ENCODE measurements at places on chromosomes 11 and 22.

- DNase-seq, result no peak
Measured at GRCh38 chr11:128357073-128357472, 230.3 kb downstream of the ETS1 start.

GRCh38 chr11:128210148-128210940 is 377.0 kb downstream of the ETS1 start:
- no peak for DNase-seq

- no peak for DNase-seq
Measured at GRCh38 chr22:44491269-44492035, 6.6 kb downstream of the RTL6 start.

DNA sequence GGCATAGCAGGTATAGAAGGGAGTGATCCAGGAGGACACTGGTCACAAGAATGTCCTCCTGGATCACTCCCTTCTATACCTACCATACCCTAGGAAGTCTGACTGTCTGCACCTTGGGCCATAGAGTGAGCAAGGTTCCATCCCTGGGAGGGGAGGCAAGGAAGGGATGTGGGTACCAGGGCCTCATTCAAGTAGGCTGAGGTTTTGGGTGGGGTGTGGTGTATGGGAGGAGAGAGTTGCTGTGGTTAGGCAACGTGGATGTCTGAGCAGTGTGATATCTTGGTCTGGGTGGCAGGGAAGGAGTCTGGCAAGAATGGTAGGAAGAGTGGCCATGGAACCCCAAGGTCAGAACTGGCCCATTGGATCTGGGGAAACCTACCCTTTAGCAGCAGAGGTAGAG is 13.2 kb downstream of the PPFIBP2 start:
- DNase-seq, result no peak

GRCh38 chr11:36088266-36088972 is 144.6 kb downstream of the LDLRAD3 start:
- no peak for DNase-seq

DNA sequence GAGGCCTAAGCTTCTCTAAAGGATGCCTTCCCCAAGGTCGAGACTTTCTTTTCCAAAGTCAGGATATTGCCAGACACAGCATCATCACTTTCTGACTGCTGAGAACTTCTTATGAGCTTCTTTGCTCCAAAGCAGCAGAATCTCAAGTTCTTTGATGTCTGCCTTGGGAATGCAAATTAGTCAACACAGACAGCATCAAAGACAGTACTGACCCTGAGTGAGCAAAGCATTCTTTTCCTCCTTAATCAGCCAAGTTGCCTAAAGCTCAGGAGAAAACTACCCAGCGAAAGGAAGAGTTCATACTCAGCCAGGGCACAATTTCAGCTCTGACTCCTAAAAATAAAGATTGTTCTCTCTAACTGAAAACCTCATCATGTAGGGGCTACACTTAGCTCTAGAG is 98.0 kb downstream of the SLC36A4 start:
- no peak for DNase-seq

GRCh38 chr11:24267014-24267413 is 229.8 kb upstream of the LUZP2 start:
- DNase-seq, result no peak

DNA sequence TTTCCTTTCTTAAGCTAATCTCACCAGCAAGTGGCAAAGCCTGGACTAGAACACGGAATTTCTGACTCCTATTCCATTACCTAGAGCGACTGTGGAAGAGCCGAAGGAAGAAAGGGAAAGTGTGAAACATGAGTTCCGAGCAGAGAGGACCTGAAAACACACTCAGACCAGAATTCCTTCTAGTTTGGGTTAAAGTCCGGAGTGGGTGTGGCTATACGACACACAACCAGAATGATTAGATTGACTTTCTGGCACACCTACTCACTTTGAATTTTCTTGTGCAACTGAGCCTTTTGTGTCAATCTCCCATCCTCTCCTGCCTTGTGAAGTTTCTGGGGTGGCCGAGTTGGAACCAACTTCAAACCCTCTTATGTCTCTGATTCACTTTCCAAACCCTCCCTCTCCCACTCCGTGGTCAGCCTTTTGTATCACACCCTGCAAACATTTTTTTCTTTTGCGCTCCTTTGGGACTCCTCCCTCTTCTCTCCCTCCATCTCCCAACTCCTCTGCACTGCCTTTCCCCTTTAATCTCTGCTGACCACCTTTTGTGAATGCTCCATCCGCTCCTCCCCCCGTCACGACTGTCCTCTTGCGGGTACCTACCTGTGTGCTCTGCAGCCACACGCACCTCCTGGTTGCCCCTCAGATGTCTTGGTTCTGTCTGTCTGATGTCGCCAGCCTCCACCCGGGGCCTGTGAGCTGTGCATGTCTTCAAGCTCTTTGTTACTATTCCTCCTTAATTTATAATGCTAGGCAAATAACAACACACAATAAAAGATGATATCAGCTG is 86.3 kb upstream of the BLID start:
- no peak for DNase-seq

- peak; percentile 77 for DNase-seq
Measured at GRCh38 chr22:37484480-37485394, 1.4 kb downstream of the MFNG start.

DNA sequence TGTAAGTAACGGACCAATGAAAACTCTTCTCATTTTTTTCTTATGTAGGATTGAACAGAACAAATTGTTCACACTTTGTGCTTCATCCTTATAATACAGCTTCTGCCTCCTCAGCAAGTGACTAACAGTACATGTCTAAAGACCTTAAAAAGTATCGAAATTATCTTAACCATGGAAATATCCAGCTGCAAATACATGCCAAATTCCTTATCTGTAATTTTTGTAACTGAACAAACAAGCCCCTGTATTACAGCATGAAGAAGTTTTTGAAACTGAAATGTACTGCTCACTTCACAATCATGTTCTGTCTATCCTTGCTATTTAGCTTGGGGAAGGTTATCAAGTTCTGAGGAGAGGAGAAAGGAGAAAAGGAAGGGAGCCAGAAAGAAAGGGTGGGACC is 20.4 kb downstream of the WT1 start:
- no peak for DNase-seq

- no peak for DNase-seq
Measured at GRCh38 chr11:47848700-47849155, 578 bp upstream of the NUP160 start.

DNA sequence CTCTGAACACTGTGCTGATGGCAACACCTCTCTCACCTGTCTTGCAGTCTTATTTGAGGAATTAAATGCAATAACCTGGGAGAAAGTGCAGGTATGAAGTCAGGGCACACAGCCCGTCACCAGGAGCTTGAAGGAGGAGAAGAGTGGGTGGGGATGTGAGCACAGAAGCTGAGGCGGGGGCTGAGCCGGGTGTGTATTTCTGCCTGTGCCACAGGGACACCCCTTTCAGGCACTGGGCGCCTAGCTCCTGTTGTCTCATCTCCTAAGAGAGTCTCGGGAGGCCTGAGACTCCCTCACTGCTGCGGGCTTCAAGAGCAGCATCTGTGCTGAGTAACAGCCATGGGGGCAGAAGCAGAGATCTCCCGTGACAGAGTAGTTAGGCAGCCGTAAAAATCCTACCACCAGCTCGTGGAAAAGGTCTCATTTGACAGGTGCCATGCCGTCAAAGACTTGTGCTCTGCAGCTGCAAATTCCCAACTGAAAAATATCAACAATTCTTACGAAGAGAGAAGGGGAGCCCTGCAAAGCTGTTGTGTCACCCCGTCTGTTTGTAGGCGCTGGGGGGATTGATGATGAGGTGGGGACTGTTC is 26.8 kb downstream of the PARVB start:
- DNase-seq, result no peak
